ENCODE measurements at places on chromosomes 3 and 15.

GRCh38 chr3:54519493-54519892 is 397.1 kb downstream of the CACNA2D3 start:
- no peak overlapping the region for H3K27ac ChIP-seq

DNA sequence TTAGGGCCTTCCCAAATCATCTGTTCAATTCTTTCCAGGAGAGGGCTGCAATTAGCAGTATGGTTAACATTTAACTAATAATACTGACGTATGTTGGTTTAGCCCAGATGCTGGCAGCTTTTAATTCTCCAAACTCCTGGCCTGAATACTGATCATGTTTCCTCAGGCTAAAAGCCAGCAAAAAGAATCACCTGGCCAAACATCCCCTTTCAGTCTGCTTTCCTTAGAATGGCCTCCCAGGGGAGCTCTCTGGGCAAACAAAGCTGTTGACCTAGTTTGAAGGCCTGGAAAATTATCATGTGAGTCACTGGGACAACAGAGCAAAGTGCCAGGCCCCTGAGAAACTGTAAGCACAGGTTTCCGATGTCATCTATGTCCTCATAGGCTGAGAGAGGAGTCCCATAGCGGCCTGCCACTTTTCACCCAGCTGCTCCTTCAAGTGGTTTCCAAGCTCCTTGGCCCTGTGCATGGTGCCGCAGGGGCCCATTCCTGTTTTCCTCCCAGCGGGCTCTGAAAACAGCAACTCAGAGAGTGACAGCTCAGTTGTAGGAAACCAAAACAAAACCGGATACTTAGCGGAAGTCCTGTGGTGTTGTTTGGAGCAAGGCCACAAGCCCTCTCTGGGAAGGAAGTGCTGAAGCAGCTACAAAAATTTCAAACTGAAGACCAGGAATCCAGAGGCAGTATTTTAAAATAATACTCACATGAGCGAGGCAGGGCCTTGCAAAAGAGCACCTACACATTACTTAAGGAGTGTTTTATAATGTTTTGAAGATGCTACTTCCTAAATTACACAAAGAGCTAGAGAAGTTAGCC is 36.5 kb upstream of the RAB11A start:
- no peaks in the 10 kb centered on the region for H3K36me3 ChIP-seq
- peaks cover 35% of the 10 kb centered on the region for H3K4me1 ChIP-seq
- peak overlapping the region; percentile 87 for H3K27ac ChIP-seq
- no peaks in the 10 kb centered on the region for H3K27me3 ChIP-seq

DNA sequence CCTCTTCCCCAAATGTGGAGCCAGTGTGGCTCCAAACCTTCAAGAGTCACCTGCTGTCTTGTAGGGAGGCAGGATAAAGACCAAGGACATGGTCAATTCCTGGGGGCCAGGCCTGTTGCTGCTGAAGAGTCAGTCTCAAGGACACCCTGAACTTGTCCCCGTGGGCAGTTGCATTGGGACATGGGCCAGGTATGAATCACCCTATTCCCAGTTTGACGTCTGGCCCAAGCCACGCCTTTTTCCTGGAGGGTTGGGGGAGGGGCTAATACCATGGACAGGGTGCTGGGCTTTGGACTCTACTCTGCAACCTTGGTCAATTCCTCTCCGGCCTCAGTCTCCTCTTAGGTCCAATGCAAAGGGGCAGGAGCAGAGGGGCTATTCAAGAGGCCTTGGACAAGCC is 10.4 kb downstream of the ATP2B2 start:
- no peak overlapping the region for H3K4me3 ChIP-seq
- peaks cover 12% of the 10 kb centered on the region for H3K4me1 ChIP-seq
- H3K36me3 ChIP-seq: no peaks in the 10 kb centered on the region
- DNase-seq: peak; percentile 22

DNA sequence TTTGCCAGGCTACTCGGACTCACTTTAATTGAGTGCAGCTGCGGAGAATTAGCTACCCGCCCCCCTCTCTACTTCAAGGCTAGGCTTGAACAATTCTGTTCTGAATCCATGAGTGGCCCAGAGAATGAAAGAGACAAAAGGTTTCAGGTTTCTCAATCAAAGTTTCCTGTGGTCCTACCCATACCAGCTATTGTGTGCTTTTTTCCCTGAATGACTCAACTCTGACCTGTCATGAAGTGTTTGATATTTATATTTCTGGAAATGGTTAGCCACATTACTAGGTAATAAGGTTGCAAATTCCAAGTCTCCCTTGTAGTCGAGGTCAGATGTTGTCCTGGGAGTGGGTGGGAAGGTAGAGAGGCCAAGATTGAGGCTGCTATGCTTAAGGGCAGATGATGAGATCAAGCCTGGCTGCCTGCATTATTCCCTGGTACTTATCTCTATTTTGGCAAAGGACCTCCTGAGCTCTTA is 392.7 kb upstream of the TBL1XR1 start:
- no peak for DNase-seq
- no peaks in the 10 kb centered on the region for H3K27me3 ChIP-seq
- H3K4me1 ChIP-seq: no peaks in the 10 kb centered on the region
- no peak overlapping the region for H3K4me3 ChIP-seq
- no peaks in the 10 kb centered on the region for H3K36me3 ChIP-seq

DNA sequence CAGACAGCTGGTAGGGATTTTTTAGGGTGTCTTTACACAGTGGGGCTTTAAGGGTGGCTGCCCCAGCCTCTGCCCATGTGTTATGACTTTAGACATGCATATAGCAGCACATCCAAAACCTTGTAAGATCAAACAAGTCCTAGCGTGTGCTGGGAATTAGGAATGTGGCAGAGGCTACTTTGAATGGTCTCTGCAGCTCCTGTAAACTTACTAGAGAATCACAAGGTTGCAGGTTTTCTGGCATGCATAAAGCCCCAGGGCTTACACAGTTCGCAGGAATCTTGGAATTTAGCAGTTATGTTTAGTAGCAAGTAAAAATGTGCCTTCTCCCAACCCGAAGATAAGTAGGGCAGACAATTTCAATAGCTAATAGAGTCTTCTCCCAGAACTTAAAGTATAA is 46.9 kb upstream of the COL6A6 start:
- H3K4me1 ChIP-seq: no peaks in the 10 kb centered on the region
- no peak overlapping the region for H3K4me3 ChIP-seq
- H3K27ac ChIP-seq: no peak overlapping the region
- H3K27me3 ChIP-seq: peaks cover 8% of the 10 kb centered on the region
- DNase-seq: no peak
- H3K36me3 ChIP-seq: no peaks in the 10 kb centered on the region

GRCh38 chr3:99218468-99218867 is 317.0 kb upstream of the DCBLD2 start:
- no peaks in the 10 kb centered on the region for H3K27me3 ChIP-seq
- H3K4me3 ChIP-seq: no peak overlapping the region
- no peaks in the 10 kb centered on the region for H3K4me1 ChIP-seq
- H3K27ac ChIP-seq: no peak overlapping the region
- H3K36me3 ChIP-seq: no peaks in the 10 kb centered on the region

- peak overlapping the region; percentile 10 for H3K27ac ChIP-seq
- peaks cover 89% of the 10 kb centered on the region for H3K4me1 ChIP-seq
- no peaks in the 10 kb centered on the region for H3K27me3 ChIP-seq
- no peak for DNase-seq
- H3K36me3 ChIP-seq: no peaks in the 10 kb centered on the region
- no peak overlapping the region for H3K4me3 ChIP-seq
These were observed 68.2 kb downstream of the SEMA5B start for GRCh38 chr3:122959339-122959738.

- no peaks in the 10 kb centered on the region for H3K27me3 ChIP-seq
- no peak overlapping the region for H3K4me3 ChIP-seq
These were observed 163.2 kb upstream of the GRM7 start for GRCh38 chr3:6697722-6698121.

DNA sequence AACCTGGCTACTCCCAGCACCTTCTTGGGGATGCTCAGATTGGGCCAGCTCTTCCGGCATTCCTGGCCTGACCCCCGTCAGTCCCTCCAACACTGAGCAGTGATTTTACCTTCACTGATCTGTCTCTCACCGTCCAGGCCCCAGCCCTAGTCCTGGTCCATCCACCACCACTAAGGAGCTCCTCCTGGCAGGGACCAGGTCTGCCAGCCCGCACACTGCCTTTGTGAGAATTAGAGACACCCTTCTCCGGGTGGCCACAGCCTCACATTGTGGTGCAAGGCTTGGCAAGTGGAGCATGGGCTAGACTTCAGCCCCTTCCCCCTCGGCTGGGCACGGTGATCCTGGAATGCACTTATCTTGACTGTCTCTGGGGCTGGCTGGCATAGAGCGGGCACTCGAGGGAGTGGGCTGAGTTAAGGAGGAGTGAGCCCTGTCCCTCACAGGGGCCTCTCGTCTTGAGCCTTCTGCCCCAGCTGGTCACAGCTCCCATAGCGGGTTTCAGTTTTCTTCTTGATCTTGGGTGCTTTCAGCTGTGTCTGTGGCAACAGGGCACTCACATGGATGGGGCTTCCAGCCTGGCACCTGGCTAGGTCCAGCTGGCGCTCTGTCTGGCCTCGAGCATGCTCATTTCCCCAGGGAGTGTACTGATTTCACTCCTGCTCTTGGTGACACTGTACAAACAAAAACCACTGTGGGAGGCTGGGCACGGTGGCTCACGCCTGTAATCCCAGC is 53.9 kb downstream of the LINGO1 start:
- H3K36me3 ChIP-seq: no peaks in the 10 kb centered on the region
- H3K27me3 ChIP-seq: no peaks in the 10 kb centered on the region
- no peak overlapping the region for H3K27ac ChIP-seq
- no peak for DNase-seq
- H3K4me3 ChIP-seq: no peak overlapping the region

GRCh38 chr3:106643684-106644161 is 733.5 kb upstream of the CCDC54 start:
- H3K4me3 ChIP-seq: no peak overlapping the region
- H3K36me3 ChIP-seq: no peaks in the 10 kb centered on the region
- no peaks in the 10 kb centered on the region for H3K4me1 ChIP-seq
- no peak for DNase-seq

DNA sequence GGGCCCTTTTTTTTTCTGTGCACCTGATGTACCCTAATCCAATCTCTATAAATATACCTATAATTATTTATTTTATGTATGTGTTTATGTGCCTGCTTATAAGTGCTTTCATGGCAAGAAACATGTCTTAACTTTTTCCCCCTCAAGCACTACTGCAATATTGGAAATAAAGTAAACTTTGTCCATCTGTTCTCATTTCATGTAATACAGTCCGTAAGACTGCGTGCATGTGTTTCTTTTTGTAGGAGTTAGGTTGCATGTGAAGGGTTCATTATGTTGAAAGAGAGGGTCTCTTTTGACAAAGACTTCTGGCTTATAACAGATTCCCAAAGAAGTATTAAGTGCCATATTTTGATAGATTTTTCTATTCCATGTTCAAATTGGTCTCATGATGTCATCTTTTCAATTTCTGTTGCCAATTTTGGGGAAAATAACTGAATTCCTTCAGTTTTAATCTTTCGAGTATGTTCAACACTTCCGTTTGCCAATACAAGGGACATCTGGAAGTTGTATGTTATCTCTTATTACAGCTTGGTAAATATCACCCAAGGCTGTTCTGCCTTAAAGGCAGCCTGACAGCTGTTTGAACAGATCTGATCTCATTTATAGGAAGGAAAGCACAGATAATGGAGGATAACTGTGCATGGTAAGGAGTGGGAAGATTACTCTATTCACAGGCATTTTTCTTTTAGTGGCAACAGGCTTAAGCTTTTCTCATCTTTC is 273.1 kb upstream of the SGO1 start:
- no peak overlapping the region for H3K27ac ChIP-seq
- H3K36me3 ChIP-seq: no peaks in the 10 kb centered on the region
- DNase-seq: no peak
- no peak overlapping the region for H3K4me3 ChIP-seq
- no peaks in the 10 kb centered on the region for H3K4me1 ChIP-seq

DNA sequence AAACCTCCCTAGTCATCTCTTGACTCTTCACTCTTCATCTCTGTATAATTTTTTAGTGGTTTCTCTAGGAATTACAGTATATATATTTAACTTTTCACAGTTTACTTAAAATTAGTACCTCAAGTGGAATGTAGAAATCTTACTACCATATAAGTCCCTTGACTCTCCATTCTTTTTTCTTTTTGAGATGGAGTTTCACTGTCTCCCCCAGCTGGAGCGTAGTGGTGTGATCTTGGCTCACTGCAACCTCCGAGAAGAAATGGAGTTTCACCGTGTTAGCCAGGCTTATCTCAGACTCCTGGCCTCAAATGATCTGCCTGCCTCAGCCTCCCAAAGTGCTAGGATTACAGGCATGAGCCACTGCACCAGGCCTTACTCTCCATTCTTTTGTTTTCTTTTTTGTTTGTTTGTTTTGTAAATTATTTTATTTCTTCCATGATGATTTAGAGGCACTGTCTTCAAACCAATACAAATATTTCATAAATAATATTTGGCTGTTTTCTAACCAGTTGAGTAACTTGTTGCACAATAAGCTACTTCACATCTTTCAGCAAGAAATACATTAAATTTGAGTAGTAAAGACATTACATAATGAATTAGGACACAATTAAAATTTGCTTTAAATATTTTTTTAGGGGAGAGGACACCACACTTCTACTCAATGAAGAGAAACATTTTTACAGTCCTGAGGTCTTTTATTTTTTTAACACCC is 144.8 kb downstream of the RBPMS2 start:
- H3K27ac ChIP-seq: no peak overlapping the region
- peaks cover 9% of the 10 kb centered on the region for H3K36me3 ChIP-seq
- DNase-seq: no peak

DNA sequence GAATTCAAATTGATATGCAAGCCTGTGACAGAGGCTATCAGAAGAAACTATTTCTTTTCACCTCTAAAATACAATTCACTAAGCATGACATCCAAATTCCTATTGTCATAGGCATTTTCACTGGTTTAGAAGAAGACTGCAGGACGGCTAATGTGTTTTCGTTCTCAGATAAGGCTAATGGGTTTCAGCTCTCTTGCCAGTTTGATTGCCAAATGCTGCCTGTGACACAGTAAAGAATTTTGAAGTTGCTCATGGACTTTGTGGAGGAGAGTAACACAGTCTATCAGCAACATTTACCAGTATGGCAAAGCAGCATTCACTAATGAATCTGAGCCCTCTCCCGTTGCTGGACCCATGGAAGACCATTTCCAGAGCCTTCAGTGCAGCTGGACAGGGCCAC is 948.1 kb downstream of the FHIT start:
- H3K4me3 ChIP-seq: no peak overlapping the region
- H3K4me1 ChIP-seq: peaks cover 9% of the 10 kb centered on the region
- no peak for DNase-seq
- H3K27me3 ChIP-seq: no peaks in the 10 kb centered on the region
- no peaks in the 10 kb centered on the region for H3K36me3 ChIP-seq
